Activated T-helper 2 cell treated with anti-CD3 and anti-CD28 coated beads, Interferon-gamma antibody, Interleukin-2, Interleukin-4, amounts not matched to agents 10 μg/mL and 5 μg/mL and 100 μg/mL, durations not matched to agents 14 hours and 24 hours and 36 hours (primary cell): ENCODE measurements at places on chromosomes 1 and 21.

- DNase-seq, result no peak
These were observed 177.7 kb downstream of the VAV3 start for GRCh38 chr1:107787299-107787698.

- DNase-seq, result no peak
These were observed 8.5 kb upstream of the CPT2 start for GRCh38 chr1:53188099-53188498.

DNA sequence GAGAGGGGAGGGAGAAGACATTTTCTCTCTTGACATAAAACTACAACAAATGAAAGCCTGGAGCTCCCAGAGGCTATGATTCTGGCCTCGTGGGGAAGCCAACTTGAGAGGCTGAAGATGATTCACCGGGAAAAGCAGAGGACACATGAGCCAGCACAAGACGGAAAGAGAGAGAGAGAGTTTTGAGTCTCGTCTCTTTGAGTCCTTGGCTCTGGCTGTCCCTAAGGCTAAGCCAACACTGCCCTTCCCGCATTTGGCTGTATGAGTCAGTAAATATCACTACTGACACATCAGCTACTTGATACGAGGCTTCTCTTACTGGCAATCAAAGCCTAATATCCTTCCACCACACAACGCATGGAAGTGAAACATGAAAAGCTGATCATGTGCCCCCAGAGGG, 95.5 kb downstream of the GRIK3 start:
- DNase-seq, result no peak

- no peak for DNase-seq
These were observed 9.3 kb upstream of the DPYD start for GRCh38 chr1:97929874-97930851.

DNA sequence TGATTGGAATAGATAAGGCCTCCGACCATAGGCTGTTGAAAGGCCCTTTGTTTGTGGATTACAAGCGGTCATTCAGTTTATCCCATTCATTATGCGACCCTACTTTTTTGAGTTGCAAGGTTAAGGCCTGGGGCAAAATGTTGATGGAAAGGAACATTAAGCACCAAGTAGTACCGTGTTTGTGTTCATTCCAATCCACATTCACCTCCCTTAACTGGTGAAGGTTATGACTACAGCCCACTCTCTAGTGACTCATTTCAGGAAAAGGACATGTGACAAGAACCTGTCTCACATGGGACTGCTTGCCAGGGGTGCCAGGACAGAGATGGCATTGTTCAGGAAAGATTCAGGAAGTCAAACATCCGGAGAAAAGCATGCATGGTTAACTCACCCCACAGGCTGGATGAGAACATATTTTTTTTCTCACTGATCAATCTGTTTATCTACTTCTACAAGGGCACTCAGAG, 81.6 kb downstream of the CD58 start:
- no peak for DNase-seq

- no peak for DNase-seq
These were observed 118.7 kb downstream of the CHRM3 start for GRCh38 chr1:239505094-239505493.

GRCh38 chr1:202987922-202988583, 19.1 kb upstream of the TMEM183A start:
- DNase-seq, result no peak

DNA sequence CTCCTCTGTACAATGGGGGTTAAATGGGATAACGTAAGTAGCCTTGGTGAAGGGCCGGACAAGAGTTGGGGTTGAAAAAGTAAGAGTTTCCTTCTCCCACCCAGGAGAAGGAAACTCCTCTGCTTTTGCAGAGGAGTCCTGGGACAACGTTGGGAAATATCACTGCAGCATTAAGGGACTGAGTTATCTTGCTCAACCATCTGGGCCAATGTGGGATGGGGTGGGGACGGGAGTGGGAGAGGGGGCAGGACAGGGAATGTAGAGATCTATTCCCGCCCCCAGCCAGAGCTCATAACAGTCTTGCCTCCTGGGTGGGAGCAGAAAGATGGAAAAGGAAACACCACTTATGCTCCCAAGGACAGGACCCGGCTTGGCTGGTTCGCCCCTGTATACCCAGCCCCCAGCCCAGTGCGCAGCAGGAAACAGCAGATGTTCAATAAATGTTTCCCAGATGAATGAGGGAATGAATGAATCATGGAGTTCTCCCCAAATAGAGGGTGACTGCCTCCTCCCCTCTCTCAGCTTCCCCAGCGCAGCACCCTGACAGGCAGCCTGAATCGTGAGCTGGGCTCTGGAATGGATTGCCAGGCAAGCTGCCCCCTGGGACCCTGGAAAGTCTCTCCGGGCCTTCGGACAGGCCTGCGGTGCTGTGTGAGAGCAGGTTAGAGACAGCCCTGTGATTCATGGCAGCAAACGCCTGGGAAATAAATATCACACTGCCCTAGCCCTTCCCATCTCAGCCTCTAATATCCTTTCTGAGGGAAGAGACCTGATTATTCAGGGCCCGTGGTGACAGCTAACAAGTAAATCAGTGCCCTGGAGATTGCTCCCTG, 24.8 kb downstream of the FBXO2 start:
- no peak for DNase-seq

DNA sequence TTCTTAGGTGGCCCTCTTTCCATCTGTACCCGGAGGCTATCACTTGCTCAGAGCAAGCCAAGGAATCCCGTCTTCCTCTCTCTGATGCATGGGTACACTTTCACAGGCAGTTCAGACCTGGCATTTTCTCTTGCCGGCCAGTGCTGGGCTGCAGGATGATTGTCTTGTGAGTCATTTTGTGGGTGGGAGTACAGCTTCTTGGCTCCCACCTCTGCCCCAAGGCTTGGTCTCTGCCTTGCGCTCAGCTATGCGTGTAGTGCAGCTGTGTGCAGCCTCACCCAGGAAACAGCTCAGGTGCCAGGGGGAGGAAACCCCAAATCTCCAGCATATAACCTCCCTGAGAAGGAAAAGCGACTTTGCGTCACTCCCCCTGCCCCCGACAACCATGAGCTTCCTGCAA, 3.9 kb upstream of the AJAP1 start:
- DNase-seq, result no peak

DNA sequence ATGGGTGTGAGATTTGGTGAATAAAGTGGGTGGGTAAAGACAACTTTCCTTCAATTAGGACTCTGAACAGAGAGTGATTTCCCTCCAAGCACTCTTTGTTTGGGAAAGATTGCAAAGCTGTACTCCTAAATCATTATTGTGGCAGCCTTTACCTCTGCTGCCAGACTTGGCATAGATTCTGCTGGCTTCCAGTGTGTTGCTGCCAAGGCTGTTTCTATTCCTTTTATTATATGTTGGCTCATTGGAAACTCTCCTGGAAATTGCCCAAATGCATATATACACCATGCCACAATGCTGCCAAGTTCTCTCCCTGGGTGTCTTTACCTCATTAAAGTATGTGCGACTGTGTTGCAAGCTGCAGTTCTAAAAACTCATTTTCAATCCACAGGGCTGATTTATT, 668.0 kb downstream of the MRPL39 start:
- DNase-seq, result no peak

DNA sequence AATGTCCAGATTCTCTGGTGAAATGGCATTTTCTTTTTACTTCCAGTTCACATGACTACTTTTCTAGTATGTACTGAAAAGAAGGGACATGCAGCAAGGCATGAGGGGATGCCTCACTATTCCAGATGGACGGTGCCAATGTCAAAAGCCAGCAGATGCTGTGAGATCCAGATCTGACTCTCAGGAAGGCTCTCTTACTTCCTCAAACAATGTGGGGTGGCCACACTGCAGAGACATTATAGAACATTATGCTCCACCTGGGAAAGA, 17.7 kb downstream of the CRYZ start:
- no peak for DNase-seq

DNA sequence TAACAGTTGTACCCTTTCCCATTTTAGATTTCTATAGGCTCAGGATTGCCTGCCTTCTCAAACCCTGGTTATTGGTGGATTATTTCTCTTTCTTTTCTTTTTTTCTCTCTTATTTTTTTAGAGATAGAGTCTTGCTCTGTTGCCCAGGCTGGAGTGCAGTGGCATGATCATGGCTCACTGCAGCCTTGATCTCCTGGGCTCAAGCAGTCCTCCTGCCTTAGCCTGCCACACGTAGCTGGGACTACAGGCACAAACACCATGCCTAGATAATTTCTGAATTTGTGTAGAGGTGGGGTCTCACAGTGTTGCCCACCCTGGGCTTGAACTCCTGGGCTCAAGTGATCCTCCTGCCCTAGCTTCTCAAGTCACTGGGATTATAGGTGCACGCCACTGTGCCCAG, 58.8 kb downstream of the UCK2 start:
- DNase-seq, result no peak

- DNase-seq, result no peak
These were observed 3.4 kb upstream of the KRTAP10-5 start for GRCh38 chr21:44583800-44584147.

DNA sequence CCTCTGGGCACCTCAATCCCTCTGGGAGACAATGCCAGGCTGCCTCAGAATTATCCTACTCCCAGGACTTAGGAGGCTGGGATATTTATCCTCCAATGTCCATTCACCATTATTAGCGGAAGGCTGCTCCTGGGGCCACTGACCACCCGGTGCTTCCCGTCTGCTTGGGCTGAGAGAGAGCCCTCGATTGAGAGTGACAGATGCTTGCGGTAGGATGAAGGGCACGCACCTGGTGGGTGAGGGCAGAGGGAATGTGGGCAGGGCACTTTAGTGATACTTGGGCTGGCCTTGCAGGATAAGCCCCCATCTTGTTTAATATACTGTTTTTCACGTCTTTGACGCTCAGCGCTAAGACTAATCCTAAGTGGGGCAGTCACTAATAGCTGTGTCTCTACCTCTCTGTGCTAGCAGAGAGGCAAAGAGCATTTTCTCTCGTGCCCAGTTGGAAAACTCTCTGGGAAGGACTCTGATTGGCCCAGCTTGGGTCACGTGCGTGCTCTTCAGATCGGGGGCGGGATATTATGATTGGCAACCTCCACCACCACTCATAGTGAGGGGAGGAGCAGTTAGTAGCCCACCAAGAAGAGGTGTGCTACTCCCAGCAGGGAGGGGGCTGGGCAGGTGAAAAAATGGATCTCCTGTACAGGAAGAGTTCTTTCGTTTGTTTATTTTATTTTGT, 10.6 kb upstream of the PARS2 start:
- no peak for DNase-seq

DNA sequence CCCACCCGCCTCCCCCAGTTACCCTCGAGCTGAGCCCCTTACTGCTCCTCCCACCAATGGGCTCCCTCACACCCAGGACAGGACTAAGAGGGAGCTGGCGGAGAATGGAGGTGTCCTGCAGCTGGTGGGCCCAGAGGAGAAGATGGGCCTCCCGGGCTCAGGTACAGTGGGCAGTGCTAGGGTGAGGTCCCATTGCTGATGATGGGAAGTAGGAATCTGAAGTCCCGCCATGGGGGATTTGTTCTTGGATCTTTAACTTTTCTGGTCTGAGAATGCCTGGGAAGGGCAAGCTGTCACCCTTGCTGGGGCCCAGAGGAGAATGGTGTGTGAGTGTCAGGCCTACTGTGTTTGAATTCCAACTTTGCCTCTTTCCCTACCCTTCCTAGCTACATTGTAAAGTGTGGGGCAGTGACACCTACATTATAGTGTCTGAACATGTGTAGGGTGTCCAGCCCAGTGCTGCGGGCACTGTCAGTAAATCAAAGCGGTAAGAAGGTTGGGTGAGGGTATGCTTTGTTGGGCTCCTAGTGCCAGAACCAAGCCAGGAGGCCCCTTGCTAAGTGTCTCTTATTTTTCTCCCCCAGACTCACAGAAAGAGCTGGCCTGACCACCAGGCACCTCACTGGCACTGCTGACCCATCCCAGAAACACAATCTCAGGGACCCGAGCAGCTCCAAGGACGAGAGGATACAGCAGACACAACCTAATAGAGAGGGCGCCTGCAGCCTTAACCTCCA, 44.7 kb downstream of the YARS1 start:
- DNase-seq, result no peak

- DNase-seq, result no peak
These were observed 25.8 kb upstream of the THEM4 start for GRCh38 chr1:151935154-151935553.
